ENCODE measurements at places on chromosomes 1 and 21.

GRCh38 chr21:37159053-37159776 lies 86.2 kb downstream of the TTC3 start:
- DNase-seq: no peak

DNA sequence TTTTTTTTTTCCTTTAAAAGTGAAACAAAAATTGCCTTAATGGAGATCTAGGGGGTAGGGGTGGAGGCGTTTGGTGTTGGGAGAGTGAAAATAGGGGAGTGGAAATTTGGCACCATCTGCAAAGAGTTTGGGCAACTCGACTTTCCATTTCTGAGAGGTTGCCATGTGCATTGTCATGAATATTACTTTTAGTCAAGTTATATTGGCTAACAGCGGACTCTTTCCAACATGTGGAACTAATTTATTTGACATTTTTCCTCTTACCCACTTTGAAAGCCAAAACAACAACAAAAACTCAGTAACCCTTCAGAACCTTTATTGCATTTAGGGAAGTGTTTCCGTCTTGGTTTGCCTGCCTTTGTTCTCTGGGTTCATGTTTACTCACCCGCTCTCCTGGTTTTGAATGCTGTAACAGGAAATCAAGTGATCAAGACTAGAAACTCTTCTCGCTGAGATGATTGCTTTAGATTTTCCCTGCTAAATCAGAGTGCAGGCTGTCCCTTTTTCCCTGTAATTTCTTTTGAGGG lies 70.4 kb downstream of the CACHD1 start:
- DNase-seq: no peak

DNA sequence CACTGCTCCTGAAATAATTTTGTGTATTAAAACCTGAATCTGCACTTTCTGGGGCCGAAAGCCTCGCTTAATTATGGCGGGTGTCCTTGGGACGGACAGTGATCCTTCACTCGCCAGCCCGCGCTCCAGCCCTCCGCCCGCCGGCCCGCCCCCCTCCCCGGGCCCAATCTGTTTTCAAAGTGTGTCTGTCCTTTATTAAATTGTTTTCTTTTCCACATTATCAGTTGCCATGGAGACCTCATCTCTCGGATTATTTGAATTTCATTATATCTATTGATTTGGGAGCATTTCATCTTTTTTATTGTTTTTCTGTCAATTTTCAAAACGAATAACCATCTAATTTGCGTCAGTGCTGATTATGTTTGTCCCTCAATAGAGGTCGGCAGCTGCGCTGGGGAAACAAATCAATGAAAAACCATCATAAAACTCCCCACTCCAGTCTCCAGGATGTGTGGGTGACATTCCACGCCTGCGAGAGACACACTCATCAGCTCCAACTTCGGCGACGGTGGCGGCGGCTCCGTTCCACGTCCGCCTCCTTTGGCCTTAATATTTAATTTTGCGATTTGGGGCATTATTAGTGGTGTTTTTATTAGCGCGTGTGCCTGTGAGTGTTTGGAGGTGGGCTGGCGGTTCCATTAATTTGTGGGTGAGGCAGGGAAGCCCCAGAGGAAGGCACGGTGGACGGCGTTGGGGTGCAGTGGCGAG lies 123.9 kb downstream of the CASZ1 start:
- no peak for DNase-seq

- DNase-seq: no peak
Observed at GRCh38 chr1:212433577-212434462, 1.1 kb downstream of the NENF start.

- DNase-seq: no peak
Observed at GRCh38 chr1:202203238-202204039, 9.8 kb downstream of the LGR6 start.

GRCh38 chr1:16048573-16049189 lies 5.1 kb downstream of the CLCNKB start:
- DNase-seq: no peak

- no peak for DNase-seq
Observed at GRCh38 chr1:54312796-54313316, 93.3 kb downstream of the SSBP3 start.

DNA sequence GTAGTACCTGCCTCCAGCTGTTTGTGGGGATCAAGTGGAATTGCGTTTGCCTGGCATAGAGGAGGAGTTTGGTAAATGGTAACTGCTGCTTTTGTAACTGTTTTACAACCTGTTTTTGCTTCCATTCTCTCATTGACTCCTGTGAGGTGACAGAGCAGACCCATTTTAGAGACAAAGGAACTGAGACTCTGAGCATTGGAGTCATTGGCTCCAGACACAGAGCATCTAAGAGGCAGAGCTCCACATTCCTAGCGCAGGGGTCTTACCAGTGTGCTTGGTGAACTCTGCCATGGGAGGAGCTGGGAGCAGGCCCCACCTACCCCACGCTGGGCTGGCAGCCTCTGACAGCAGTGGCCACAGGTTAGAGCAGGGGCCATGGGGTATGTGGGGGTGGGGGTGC lies 2.4 kb downstream of the LDLRAP1 start:
- no peak for DNase-seq

DNA sequence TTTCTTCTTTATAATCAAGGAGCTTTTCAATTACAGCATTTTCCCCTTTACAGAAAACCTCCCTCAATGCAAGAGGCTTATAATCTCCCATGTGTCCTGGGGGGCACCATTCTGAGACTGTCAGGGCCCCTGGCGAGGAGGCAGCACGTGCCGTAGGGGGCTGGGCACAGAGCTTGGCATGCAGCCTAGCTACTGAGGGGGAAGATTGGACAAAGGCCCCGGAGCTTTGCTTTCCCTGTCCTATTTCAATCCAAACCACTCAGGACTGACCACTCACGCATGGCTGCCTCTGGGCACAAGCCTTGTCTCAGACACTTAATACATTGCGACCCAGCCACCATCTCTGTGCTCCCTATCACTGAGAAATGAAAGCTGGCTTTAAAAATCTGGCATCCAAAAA lies 2.8 kb upstream of the RAP1GAP start:
- no peak for DNase-seq

DNA sequence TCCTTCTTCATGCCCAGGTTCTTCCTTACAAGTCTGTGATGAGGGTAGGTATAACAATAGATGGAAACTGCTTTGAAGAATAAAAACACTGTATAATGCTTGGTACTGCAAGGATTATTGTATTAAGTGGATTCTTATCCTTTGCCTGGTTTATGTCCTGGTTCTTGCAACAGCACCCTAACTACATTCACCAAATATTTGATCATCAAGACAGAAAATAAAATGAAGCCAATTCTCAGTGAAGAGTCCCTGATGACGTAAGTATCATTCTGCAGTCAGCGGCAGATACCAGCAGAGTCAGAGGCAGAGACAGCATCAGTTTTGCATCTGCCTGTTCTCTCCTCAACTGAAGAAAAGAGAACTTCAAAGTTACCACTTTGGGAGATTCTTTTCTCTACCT lies 19.7 kb downstream of the ARHGEF11 start:
- DNase-seq: no peak

- DNase-seq: no peak
Observed at GRCh38 chr1:30740251-30741238, 17.0 kb downstream of the LAPTM5 start.

DNA sequence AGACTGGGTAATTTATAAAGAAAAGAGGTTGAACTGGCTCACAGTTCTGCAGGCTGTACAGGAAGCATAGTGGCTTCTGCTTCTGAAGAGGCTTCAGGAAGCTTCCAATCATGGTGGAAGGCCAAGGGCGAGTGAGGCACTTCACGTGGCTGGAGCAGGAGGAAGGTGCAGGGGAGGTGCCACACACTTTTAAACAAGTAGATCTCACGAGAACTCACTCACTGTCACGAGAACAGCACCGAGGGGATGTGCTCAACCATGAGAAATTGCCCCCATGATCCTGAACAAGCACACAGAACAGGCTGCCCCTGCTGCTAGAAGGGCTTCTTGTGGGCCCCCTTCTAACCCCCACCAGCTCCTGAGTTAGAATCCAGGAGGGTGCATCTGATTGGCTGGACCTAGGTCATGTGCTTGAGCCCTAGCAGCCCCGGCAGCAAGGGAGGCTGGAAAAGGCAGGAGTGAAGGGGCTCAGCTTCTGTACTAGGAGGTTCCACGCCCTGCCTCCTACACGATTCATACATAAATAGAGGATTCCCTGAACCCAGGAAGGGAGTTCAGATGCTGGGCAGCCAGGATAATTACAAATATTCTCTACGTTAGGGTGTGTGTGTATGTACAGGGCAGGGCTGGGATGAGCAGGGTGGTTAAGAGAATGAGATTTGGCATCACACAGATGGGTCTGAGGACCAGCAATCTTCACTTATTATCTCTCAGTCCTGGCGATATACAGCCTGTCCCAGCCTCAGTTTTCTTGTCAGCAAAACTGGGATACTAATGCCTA lies 72.8 kb upstream of the ATP5PO start:
- DNase-seq: no peak

DNA sequence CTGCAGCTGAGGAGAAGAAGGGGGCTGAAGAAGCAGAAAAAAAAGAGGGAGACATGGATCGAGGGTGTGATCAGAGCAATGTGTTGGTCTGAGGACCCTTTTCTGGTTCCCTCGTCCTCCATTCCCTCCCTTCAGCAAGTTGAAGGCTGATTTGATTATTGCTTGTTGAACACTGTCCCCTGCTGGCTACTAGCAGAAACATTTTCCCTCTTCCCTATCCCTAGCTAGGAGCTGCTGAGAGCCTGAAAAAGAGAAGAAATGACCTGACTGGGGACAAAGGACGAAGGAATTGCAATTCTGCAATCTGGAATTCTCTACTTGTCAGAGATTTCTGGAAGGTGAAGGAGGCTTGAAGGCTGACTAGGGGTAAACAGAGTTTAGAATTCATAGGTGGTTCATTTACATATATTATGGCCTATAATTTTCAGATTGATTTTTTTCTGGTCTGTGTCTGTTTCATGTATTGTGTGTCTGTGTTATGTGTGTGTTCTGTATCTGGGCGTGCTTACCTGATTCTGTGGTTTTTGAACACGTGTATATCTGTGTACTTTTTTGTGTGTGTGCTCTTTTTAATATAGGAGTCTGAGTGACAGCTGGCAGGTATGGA lies 9.8 kb downstream of the NHLH1 start:
- DNase-seq: no peak

DNA sequence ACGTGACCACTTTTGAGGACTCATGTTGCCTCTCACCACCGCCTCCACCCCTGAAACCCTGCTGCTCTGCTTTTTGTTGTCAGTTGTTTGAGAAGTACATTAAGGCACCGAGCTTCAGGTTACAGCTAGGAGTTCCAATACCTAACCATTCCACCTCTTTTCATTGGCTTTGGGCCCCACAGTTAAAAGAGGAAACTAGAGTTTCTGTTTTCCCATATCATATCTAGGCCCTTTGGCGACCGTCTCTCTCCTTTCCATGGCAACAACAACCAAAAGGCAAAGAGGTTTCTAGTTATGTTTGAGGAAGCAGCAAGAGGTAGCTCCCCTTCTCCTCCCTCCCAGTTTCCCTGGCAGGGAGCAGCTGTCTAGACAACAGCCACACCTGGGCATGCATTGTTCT lies 5.9 kb downstream of the ANKRD35 start:
- DNase-seq: no peak
